ENCODE measurements at places on chromosomes 13 and 19.

GRCh38 chr19:46571495-46571894 is 29.6 kb upstream of the CALM3 start:
- DNase-seq, result no peak

GRCh38 chr19:6479836-6480398 is 1.7 kb downstream of the DENND1C start:
- DNase-seq, result no peak

- DNase-seq, result no peak
These were observed 261.8 kb downstream of the KLF12 start for GRCh38 chr13:73872397-73872796.

- DNase-seq, result no peak
These were observed 187.9 kb downstream of the KATNAL1 start for GRCh38 chr13:30119476-30119875.

DNA sequence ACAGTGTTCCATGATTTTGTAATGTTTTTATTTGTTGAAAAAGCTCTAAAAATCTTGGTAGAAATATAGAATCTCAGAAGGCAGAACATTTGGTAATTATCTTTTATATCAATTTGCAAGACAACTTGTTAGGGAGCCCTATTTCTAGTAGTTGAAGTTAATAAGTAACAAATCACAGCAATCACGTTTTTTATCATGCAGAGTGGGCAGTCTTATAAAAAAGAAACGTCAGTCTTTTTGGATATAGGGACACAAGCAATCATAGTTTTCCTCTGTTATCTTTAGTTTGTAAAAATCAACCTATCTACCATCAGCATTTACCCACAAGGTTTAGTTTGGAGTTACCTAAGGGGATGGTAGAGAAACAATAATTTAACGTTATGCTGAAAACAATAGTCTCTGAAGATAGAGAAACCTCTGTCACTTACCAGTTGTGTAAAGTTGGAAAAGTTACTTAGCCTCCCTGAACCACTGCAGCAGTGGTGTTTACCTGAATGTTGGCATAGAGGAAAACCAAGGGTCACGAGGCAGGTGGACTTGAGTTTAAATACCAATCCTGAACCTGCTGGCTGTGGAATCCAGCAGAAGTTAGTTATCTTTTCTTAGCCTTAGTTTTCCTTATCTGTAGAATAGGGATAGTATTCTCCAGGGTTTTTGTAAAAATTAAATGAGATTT is 192.8 kb downstream of the GGACT start:
- no peak for DNase-seq

DNA sequence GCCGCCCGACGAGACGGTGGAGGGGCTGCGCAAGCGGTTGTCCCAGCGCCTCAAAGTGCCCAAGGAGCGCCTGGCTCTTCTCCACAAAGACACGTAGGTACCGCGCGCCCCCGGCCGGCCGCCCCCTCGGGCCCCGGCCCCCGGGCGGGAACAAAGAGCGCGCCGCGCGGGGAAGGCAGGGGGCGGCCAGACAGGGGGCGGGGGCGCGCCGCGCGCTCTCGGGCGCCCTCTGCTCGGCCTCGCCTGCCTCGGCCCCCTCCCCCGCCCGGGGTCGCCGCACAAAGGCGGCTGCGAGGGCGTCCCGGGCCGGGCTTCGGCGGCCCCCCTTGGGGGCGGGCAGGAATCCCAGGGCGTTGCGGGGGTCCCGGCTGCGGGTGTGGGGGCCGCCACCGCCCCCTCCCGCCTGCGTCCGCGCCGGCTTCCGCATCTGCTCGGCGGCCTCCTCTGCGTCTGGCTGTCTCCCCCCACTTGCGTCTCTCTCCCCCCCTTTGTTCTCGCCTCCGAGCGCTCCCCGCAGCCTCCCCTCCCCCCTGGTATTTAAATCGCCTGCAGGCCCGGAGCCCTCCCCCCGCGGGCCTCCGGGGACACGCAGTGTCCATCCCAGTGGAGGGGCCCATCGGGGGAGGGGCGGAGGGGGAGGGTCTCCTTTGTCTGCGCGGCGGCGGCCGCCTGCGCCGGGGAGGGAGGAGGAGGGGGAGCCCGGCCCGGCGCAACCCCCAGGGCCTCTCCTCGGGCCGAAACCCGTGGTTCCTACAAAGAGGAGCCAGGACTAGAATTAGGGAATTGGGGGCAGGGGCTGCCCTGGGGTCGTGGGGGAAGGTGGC is 2.3 kb downstream of the MIDN start:
- DNase-seq, result no peak

GRCh38 chr19:2015608-2015950 is at the start of gene BTBD2:
BTBD2 (minus strand) TSS chr19:2015714; CDS start chr19:2015703, 11 bp downstream.
- no peak for DNase-seq

DNA sequence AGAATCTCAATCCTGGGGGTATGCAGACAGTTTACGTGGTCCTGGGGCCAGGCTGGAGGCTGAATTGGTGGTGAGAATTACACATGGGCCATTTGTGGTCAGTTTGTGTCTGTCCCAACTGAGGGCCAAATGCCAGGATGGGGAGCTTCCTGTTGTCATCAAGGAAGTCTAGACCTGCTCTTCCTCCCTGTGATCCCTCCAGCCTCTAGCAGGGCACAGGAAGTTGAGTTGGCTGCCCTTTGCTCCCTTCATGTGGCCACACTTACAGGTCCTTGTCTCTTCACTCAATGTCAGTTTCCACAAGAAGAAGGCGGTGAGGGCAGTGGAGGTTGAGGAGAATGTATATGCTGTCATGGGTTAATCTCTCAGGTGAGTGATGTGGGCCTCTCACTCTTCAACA is 30.1 kb downstream of the SIGLEC7 start:
- no peak for DNase-seq
